ENCODE measurements at places on chromosomes 6 and 20.

DNA sequence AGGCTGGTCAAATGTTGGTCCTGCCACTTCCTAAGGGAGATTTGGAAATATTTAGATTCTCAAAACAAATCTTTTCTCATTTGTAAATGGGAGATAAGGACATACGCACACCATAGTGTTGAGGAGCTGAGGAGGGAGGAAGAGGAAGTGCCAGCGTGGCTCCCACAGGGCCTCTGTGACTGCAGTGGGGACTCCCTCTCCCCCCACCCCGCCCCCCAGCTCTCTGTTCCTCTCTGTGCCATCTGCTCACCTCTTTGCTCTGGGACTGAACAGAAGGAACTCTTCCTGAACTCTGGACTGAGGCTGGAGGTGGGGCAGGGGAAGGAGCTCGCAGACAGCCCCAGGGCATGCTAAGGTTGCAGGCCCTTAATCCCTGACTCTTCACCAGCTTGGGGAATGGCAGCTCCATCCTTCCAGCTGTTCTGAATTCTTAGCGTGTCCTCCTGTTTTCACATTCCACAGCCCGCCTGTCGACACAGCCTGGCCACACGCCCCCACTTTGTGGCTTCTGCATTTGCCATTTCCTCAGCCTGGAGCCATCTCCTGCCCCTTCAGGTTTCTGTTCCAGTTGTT is 11.4 kb downstream of the DDX27 start:
- no peaks in the 10 kb centered on the region for H3K4me1 ChIP-seq
- no peak overlapping the region for H3K4me3 ChIP-seq
- no peaks in the 10 kb centered on the region for H3K27me3 ChIP-seq
- peaks cover 70% of the 10 kb centered on the region for H3K36me3 ChIP-seq
- DNase-seq, result peak; percentile 69
- no peak overlapping the region for H3K27ac ChIP-seq

DNA sequence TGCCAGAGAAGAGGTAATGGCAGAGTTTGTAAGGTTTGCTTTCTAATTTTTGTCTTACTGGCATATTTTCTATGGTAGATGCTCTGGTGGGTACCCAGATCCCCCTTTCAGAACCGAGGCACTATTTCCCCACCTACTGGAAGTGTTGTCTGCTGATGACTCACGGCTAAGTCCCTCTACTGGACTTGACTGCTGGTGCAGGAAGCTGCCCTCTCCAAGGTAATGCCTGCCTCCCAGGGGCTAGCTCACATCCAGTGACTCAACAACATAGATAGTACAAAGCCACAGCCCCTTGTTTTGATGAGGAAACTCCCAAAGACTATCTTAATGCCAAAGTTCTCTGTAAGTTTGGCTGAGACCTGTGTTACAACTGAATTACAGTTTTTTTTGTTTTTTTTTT is 285.4 kb upstream of the FLRT3 start:
- no peak overlapping the region for H3K27ac ChIP-seq
- no peaks in the 10 kb centered on the region for H3K36me3 ChIP-seq
- DNase-seq, result peak; percentile 32
- H3K4me3 ChIP-seq, result no peak overlapping the region
- H3K4me1 ChIP-seq, result peaks cover 5% of the 10 kb centered on the region
- no peaks in the 10 kb centered on the region for H3K27me3 ChIP-seq

GRCh38 chr20:49389854-49390253 is 92.6 kb downstream of the KCNB1 start:
- no peaks in the 10 kb centered on the region for H3K36me3 ChIP-seq
- no peak for DNase-seq
- no peaks in the 10 kb centered on the region for H3K4me1 ChIP-seq

- H3K4me1 ChIP-seq, result peaks cover 3% of the 10 kb centered on the region
- H3K27me3 ChIP-seq, result no peaks in the 10 kb centered on the region
- peaks cover 2% of the 10 kb centered on the region for H3K36me3 ChIP-seq
- no peak overlapping the region for H3K4me3 ChIP-seq
- no peak overlapping the region for H3K27ac ChIP-seq
Observed at GRCh38 chr20:20593447-20594170, 118.8 kb downstream of the RALGAPA2 start.

DNA sequence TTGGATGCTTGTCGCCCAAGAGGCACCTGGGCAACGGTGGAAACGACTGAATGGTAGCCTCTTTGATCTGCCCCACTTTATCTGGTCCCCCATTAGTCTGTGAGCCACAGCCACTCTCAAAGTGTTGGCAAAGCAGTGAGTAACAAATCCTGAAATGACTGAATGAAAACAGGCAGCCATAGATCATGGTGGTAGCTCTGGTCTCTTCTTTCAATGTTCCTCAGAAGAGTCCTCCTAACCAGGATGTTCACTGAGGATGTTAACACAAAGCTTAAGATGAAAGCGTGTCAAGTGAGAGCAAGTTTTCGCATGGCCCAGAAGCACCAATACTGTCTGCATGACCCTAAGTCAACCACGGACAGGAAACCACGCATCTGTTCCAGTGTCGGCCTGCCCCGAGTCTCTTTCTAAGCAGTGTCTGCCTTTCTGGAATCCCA is 107.3 kb downstream of the IRF4 start:
- no peak overlapping the region for H3K4me3 ChIP-seq
- no peak overlapping the region for H3K27ac ChIP-seq
- no peaks in the 10 kb centered on the region for H3K27me3 ChIP-seq
- H3K36me3 ChIP-seq, result peaks cover 24% of the 10 kb centered on the region
- H3K4me1 ChIP-seq, result no peaks in the 10 kb centered on the region
- DNase-seq, result peak; percentile 82

- no peaks in the 10 kb centered on the region for H3K27me3 ChIP-seq
- no peak overlapping the region for H3K27ac ChIP-seq
- H3K36me3 ChIP-seq, result peaks cover 3% of the 10 kb centered on the region
- no peak overlapping the region for H3K4me3 ChIP-seq
Observed at GRCh38 chr6:135018941-135019340, 35.7 kb downstream of the HBS1L start.

- no peak for DNase-seq
Observed at GRCh38 chr6:11718463-11718862, 60.1 kb downstream of the ADTRP start.

GRCh38 chr20:62293111-62293784 is 9.5 kb upstream of the ADRM1 start:
- no peaks in the 10 kb centered on the region for H3K27me3 ChIP-seq
- DNase-seq, result no peak
- no peaks in the 10 kb centered on the region for H3K4me1 ChIP-seq
- no peak overlapping the region for H3K27ac ChIP-seq

DNA sequence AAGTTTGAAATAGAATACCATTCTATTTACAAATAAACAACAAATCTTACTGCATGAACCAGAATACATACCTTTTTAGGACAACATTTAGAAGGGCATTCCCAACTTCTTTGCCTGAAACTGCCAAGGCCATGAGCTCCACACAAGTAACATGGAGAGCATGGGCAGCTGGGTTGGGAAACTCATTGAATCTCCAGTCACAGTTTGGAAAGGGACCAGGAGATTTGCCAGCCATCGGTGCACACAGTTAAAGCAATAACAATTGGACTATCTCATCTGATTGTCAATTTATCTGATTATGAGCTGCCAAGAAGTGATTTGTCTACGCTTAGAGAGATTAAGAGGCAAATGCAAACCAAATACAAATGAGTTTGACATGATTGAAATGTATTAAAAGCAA is 19.9 kb downstream of the ARG1 start:
- DNase-seq, result no peak
- H3K4me3 ChIP-seq, result no peak overlapping the region
- H3K36me3 ChIP-seq, result peaks cover 15% of the 10 kb centered on the region
- H3K27ac ChIP-seq, result no peak overlapping the region
- H3K4me1 ChIP-seq, result no peaks in the 10 kb centered on the region
- H3K27me3 ChIP-seq, result no peaks in the 10 kb centered on the region

DNA sequence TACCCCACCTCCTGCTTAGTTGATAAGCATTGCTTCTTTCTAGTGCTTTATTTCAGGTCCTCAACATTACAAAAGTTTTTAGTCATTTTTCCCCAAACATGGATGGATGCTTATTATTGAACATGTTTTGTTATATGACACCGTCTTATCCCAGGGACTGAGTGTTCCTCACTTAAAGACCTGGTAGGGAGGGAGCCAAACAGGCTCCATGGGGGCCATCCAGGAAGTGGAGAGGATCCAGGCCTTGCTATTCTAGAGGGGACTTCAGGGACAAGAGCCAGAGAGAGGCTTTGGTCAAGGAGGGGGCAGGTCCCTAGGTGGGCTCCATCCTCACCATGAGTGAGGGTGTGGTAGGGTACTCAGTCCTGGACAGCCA is 7.4 kb downstream of the SLC32A1 start:
- no peak overlapping the region for H3K27ac ChIP-seq
- no peak overlapping the region for H3K4me3 ChIP-seq
- no peak for DNase-seq
- peaks cover 93% of the 10 kb centered on the region for H3K27me3 ChIP-seq

- H3K27me3 ChIP-seq, result no peaks in the 10 kb centered on the region
- no peaks in the 10 kb centered on the region for H3K36me3 ChIP-seq
- peaks cover 12% of the 10 kb centered on the region for H3K4me1 ChIP-seq
- no peak overlapping the region for H3K4me3 ChIP-seq
Observed at GRCh38 chr6:13367396-13367795, 39.1 kb upstream of the TBC1D7 start.

DNA sequence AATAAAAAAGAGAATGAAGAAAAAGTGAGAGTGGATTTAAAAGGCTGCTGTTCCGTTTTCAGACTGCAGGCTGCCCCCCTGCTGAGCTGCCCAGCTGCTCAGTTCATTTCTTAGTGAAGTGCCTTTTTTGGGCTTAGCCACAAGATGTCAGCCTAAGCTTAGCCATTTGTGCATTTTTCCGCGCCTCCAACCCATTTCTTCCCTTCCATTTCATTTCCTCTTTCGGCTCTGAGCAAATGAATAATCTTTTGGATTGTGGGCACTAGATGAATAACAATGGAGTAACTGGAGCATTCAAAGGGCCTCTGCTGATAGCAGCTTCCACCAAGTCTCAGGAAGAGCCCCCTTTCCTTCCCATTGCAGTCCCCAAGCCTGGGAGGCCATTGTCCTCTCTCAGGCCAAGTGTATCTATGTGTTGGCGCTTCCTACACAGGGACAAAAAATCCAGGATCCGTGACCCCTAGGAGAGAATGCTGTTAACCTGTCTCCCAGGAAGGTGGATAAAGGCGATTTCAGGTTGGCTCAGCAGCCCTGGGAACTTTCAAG is 83.5 kb upstream of the SPTLC3 start:
- peaks cover 15% of the 10 kb centered on the region for H3K4me1 ChIP-seq
- H3K4me3 ChIP-seq, result no peak overlapping the region
- H3K27me3 ChIP-seq, result no peaks in the 10 kb centered on the region
- DNase-seq, result peak; percentile 86

DNA sequence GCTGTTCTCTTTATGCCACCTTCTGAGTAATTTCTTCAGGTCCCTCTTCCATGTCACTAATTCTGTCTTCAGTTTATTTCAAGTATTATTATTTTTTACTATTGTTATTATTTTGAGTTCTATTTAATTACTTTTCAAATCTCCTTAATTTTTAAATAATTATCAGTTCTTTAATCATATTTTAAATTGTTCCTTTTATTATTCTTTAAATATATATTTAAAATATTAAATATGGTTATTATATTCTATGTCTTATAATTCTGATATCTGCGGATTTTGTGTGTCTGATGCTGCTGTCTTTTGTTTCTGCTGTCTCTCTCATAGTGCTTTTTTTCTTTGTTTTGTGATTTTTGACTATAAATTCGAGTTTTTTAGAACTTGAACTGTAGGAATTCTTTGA is 2.2 kb downstream of the POLR1H start:
- no peak overlapping the region for H3K27ac ChIP-seq
- H3K27me3 ChIP-seq, result no peaks in the 10 kb centered on the region
- no peak for DNase-seq
- H3K4me3 ChIP-seq, result no peak overlapping the region
- peaks cover 5% of the 10 kb centered on the region for H3K4me1 ChIP-seq

GRCh38 chr6:37693546-37694250 is 4.0 kb downstream of the MDGA1 start:
- H3K27ac ChIP-seq, result no peak overlapping the region
- H3K4me1 ChIP-seq, result peaks cover 26% of the 10 kb centered on the region
- H3K27me3 ChIP-seq, result peaks cover 38% of the 10 kb centered on the region
- no peak overlapping the region for H3K4me3 ChIP-seq
- no peak for DNase-seq

GRCh38 chr6:151191527-151191926 is 48.2 kb upstream of the AKAP12 start:
- H3K27me3 ChIP-seq, result no peaks in the 10 kb centered on the region
- H3K4me1 ChIP-seq, result no peaks in the 10 kb centered on the region
- no peak overlapping the region for H3K27ac ChIP-seq
- no peaks in the 10 kb centered on the region for H3K36me3 ChIP-seq

- no peaks in the 10 kb centered on the region for H3K36me3 ChIP-seq
- peaks cover 18% of the 10 kb centered on the region for H3K4me1 ChIP-seq
- H3K27me3 ChIP-seq, result no peaks in the 10 kb centered on the region
- H3K27ac ChIP-seq, result peak overlapping the region; percentile 8
Observed at GRCh38 chr6:30826961-30827342, 57.4 kb upstream of the DDR1 start.

DNA sequence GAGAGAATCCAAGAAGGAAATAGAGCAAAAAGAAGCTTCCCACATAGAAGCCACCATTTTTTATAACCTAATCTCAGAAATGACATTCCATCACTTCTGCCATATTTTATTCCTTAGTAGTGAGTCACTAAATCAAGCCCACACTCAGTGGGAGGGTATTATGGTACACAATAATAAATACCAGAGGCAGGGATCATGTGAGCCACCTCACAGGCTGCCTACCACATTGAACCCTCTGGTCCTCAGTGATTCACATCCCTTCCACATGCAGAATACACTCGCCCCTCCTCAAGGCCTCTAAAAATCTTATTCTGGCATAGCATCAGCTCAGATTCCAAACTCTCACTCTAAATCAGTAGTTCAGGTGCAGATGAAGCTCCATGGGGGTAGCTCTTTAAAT is 49.4 kb downstream of the TMC2 start:
- DNase-seq, result no peak
- H3K27me3 ChIP-seq, result no peaks in the 10 kb centered on the region
- no peak overlapping the region for H3K4me3 ChIP-seq
- no peaks in the 10 kb centered on the region for H3K4me1 ChIP-seq
- no peak overlapping the region for H3K27ac ChIP-seq

GRCh38 chr6:153135681-153136080 is 4.6 kb upstream of the RGS17 start:
- DNase-seq, result no peak
- H3K36me3 ChIP-seq, result no peaks in the 10 kb centered on the region
- no peaks in the 10 kb centered on the region for H3K4me1 ChIP-seq

GRCh38 chr6:34566830-34567546 is 10.9 kb upstream of the SPDEF start:
- no peak overlapping the region for H3K4me3 ChIP-seq
- peaks cover 16% of the 10 kb centered on the region for H3K27me3 ChIP-seq
- no peak overlapping the region for H3K27ac ChIP-seq
- peaks cover 4% of the 10 kb centered on the region for H3K4me1 ChIP-seq
- H3K36me3 ChIP-seq, result no peaks in the 10 kb centered on the region

DNA sequence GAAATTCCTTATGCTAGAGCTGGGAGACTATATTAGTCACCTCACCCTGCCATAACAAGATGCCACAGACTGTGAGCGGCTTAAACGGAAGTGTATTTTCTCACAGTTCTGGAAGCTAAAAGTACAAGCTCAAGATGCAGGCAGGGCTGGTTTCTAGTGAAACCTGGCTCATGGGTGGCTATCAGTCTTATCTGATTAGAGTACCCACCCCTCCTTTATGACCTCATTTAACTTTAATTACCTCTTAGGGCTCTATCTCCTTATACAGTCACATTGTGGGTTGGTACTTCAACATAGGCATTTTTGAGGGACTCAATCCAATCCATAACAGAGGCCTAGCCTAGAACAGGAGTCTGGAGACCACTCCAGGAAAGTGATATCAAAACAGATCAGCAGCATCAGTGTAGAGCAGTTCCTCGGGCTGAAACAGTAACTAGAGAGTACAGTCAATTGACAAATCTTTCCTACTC is 2.3 kb upstream of the SNRNP48 start:
- H3K4me1 ChIP-seq, result peaks cover 5% of the 10 kb centered on the region
- no peaks in the 10 kb centered on the region for H3K27me3 ChIP-seq
- H3K4me3 ChIP-seq, result no peak overlapping the region
- H3K36me3 ChIP-seq, result peaks cover 26% of the 10 kb centered on the region
- H3K27ac ChIP-seq, result peak overlapping the region; percentile 56
- DNase-seq, result peak; percentile 45
